Activated T-cell treated with anti-CD3 and anti-CD28 coated beads for 1 hour (primary cell): ENCODE measurements at places on chromosomes 11 and 22.

DNA sequence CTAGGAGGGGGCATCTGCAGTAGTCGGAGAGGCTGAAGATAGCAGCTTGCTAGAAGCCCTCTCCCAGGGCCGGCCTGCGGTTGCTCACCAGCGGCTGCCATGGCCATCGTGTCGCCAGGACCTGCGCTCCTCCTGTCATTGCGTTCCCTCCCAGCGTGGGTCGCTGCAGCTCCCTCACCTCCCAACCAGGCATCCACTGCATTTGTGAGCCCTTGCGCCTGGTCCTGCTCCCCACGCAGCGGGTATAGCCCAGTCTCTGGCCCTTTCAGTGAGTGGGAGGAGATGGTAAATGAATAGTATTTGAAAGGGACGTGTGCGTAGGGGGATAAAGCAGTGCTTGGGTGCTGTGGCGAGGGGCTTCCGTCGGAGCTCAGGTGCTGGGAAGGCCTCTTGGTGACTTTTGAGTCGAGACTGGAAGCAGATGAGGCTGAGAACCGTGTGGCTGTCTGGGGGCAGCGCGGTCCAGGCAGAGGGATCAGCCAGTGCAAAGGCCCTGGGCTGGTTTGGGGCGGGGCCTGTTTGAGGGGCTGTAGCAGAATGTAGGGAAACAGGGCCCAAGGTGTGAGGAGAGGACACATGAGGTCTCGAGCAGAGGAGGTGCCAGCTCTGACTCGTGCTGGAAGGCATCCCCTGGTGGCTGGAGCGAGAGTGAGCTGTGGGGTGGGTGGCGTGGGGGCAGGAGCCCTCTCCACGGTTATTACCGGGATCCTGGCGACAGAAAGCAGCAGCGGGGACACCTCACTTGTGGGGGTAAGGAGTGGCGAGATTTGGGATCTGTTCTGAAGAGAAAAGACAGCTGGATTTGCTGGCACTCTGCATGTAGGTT is 39.3 kb downstream of the LRP5 start:
- DNase-seq, result no peak

DNA sequence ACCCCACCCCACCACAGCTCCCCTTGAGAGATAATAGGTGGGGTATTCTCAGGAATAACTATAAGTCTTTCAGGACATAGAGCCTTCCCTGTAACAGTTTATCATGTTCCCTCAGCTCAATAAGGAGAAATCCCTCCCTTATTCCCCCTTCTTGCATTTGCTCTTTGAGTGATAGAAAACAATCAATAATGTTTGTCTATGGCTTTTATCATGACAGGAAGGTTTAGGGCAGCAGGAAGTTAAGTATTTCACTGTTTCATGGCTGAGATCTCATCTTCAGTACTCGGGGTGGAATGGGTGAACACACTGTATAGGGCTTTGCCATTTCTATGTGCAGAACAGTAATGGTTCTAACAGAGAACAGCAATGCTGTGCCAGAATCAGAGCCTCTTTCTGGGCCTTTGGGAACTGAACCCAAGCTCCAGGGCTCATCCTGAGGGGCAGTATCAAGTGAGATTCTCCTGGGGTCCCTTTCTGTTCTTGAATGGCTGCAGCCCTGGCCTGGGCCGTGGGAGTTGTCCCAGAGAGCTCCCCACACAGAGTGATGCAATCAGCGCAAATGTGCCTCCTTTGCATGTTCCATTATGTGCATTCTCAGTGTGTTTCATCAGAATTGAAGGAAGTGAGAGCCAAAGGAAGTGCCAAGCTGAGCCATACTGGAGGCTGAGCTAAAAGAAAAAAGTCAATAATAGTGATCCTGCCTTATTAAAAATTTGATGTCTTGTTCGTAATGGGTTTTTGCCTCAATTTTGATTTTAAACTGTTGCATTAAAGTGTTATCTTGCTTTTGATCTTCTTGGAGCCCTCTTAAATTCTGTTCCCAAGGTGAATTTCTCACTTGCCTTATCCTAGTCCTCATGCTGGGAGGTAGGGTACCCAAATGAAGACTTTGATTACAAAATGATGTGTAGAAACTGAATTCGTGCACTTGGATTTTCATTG is 2.9 kb upstream of the CYP2R1 start:
- DNase-seq, result no peak

GRCh38 chr11:111410951-111411350 is 31.9 kb upstream of the POU2AF1 start:
- no peak for DNase-seq

DNA sequence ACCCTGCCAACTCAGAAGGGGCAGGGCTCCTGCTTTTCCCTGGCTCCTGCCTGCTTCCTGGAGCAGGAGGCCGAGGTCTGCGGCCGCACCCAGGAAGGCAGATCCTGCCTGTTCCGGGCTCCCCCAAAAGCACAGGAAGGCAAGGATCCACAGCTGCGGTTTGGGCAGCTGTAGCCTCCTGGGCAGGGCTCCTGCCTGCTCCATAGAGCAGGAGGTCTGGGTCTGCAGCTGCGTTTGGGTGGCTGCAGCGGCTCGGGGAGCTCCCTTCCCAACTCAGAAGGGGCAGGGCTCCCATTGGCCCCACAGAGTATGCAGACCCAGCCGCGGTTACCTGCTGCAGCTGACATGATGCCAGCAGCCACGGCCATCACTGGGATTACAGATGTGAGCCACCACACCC is 5.5 kb downstream of the UPK2 start:
- no peak for DNase-seq

DNA sequence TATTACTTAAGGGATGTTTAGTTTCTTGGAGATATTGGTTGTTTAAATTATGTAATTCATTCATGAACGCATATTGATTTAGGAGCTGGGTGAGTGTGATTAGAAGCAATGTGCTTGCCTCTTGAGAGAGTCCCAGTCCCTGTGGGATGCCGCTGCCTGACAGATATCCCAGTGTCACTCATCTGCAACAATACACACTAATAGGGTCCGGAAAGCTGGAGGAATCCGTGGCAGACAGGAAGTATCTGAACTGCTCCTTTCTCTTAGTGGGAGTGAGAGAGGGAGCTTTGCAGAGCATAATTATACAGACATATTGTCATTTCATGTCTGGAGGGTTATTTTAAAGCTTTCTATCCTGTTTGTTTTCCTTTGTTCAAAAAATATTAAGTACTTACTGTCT is 17.4 kb downstream of the AMOTL1 start:
- DNase-seq, result no peak

GRCh38 chr11:46520971-46521745 is 72.7 kb downstream of the AMBRA1 start:
- no peak for DNase-seq

- no peak for DNase-seq
Observed at GRCh38 chr22:39212721-39213376, 31.9 kb downstream of the PDGFB start.

GRCh38 chr22:39244496-39245129 is at the start of gene PDGFB:
PDGFB (minus strand) TSS chr22:39244982; CDS start chr22:39243963, 1,019 bp downstream.
- DNase-seq, result no peak

DNA sequence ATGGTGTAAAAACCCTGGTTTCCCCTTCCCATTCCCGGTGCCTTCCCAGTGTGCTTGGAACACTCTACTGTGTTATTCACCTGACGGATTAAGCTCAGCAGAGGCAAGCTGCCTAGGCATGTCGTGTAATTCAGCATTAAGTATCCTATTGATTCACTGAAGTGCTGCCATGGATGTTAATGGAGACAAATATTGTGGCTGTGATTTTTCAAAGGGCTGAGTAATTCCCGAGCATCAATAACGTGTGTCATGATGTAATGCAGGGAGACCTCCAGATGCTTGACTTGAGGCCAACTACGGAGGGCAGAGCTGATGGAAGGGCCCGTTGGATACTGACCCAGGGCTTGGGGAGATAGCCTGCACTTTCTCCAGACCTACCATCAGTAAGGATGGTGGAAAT is 269.0 kb downstream of the ST3GAL4 start:
- DNase-seq, result no peak

- no peak for DNase-seq
Observed at GRCh38 chr11:114211444-114212121, 84.6 kb upstream of the NNMT start.

DNA sequence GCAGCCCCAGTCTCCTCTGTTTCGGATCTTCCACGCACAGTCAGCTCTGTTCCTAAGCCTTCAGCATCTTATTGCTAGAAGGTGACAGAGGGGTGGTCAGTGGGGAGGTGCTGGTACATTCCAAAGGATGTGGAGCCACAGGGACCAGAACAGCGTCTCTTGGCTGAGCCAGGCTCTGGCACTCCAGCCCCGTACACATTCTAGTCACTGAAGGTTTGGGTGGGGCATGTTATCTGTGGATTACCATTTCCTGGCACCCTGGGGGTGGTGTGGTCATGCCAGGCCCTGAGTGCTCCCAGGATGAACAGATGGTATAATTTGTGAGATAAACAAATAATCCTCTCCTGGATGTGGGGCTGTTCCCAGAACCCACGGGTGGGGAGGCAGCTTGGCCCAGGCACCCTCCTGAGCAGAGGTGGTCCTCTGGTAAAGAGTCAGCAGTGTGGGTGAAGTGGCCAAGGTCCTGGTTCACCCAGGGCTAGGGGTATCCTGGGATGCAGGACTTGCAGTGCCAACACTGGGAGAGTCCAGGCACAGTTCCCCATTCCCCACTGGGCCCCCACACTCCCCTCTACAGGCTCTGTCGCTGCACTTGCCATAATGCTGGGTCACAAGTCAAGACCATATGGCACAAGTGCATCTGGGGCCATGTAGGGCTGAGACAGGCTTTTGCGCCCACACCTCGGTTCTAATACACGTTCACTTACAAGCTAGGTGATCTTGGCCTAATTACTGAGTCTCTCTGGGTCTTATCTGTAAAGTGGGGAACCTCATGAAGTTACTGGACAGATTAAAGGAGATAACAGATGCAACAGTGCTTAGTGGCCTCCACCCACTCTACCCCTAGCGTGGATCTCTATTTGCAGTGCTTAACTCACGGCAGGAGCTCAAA is 33.0 kb downstream of the DKK3 start:
- no peak for DNase-seq

DNA sequence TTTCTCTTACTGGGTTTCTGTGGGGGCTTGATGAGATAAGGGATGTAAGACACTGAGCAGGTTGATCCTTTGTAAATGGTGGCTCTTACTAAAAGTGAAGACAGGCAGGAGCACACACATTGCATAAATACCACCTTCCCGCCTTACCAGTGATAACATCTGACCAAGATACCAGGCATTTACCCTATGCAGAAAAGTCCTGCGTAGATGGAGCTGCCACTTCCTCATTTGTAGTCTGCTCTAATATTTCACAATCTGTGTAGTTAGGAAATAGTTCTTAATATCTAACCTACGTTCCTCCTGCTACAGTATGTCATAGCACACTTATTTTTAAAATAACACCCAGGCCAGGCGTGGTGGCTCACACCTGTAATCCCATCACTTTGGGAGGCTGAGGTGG is 23.9 kb upstream of the SWAP70 start:
- DNase-seq, result no peak

GRCh38 chr11:44404301-44404700 is 94.4 kb upstream of the ALX4 start:
- no peak for DNase-seq

GRCh38 chr11:2275334-2276279 is 5.2 kb upstream of the ASCL2 start:
- no peak for DNase-seq

DNA sequence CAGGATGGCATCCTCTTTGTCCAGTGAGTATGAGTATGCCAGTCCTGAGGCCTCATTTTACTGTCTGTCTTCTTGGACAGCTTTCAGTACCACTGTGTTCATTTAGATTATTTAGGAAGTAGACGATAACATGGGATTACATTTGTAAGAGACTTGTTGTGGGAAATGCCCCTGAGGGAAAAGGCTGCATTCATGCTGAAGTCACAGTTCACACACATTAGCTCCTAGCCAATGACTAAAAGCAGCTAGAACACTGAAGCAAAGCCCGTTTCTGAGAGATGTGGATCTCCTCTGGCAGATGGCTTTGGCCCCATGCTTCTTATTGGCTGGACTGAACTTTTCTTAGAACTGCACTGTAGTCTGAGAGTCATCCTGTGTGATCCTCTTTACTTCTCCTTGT is 242.4 kb downstream of the FAM76B start:
- no peak for DNase-seq

DNA sequence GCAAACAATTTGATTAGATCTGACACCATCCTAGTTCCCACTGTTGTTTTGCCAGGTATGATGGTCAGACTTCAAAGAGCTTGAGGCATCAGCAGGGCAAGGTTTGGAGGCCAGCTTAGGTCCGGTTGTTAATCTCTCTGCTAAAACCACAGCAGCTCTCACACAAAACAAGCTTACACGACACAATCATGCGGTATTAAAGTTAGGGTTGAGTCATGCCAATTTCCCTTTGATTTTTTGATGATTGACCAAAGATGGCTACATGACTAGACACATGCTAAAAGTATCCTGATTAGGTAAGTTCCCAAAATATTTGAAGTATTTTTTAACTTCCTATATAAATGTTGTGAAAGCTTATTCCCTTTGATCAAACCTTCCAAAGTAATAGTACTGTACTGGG is 145.9 kb downstream of the ELP4 start:
- DNase-seq, result no peak

DNA sequence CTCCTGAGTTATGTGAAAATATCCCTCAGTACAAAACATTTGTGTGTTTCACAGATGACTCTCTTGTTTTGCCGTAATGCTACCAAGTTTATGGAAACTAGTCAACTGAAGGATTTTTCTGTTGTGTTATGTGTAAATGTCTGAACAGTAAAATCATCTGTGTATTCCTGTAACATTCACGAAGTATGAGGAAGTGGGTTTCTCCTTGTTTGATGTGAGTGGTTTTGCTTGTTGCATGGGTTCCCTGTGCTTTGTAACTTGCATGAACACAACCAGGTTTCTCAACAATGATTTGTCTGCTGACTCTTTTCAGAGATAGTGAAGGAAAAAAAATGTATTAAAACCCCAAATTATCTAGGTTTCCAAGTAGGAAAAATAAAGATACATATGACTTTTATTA is 138.1 kb downstream of the PGR start:
- no peak for DNase-seq

- DNase-seq, result no peak
Observed at GRCh38 chr11:83827520-83827919, 541.4 kb upstream of the CCDC90B start.

DNA sequence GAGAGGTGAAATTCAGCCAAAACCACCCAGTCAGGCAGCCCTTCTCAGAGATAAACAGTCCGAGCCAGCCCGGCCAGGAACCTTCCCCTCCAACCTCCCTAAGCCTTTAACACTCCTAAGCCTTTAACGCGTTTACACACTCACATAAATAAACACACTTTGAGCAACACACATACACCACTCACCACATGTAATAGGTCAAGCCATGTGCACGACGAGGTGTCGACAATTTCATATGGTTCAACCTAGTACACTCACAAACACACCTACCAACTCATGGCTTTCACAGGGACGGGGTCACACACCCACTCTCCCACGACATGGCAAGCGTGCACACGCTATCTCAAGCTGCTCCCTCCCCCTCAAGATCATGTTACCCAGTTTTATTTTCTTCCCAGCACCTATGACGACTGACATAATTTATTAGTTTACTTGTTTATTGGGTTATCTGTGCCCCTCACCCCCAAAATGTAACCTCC is 15.5 kb downstream of the SLC43A1 start:
- no peak for DNase-seq

- DNase-seq, result no peak
Observed at GRCh38 chr11:73445980-73446379, 69.8 kb downstream of the RELT start.
